ENCODE measurements at places on chromosomes 7 and 10.

DNA sequence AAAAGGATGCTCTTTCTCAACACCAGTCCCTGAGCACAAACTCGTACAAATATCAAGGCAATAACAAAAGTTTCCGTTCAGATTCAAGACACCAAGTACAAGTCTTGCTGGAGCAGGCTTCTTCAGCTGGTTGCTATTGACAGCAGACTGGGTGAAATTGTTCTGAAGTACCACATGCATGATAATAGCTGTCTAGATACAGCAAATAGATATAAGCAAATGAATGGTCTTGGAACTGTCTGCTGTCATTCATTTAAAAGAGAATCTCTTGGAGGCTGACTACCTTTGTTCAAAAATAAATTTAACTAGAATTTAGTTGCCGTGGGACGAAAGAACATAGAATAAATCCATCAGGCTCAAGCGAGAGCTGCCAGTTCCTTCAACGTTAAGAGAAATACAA is 35.5 kb downstream of the SORCS1 start:
- DNase-seq, result peak; percentile 1

DNA sequence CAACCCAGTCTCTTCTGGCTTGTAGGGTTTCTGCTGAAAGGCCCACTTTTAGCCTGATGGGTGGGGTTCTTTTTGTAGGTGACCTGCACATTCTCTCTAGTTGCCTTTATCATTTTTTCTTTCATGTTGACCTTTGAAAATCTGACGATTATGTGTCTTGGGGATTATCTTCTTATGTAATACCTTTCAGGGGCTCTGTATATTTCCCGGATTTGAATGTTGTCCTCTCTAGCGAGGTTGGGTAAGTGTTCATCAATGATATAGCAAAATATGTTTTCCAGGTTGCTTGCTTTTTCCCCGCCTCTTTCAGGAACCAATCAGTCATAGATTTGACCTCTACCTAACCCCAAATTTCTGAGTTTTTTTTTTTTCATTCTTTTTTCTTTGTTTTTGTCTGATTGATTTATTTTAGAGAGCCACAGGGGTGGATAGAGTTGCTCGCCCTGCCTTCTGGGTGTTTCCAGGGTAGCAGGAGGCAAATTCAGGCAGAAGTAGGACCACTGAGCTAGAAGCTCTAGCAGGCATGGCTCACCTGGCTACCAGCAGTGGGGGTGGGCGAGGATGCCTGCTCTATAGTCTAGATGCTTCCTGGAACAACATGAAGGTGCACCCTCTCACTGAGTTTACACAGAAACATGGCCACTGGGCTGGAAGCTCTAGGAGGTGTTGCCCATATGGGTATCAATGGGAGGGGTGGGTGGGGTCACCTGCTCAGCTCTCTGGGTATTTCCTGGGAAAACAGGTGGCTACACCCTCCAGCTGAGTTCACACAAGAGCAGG is 94.9 kb downstream of the CCDC7 start:
- no peak for DNase-seq

DNA sequence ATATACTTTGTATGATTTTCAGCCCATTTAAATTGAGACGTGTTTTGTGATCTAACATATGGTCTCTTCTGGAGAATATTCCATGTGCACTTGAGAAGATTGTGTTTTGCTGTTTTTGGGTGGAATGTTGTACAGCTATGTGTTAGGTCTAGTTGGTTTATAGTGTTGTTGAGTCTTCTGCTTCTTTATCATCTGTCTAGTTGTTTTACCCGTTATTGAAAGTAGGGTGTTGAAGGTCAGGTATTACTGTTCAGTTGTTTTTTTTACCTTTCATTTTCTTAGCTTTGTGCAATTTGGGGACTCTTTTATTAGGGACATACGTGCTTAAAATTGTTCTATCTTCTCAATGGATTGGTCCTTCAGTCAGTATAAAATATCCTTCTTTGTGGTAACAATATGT is 18.5 kb downstream of the SEPTIN7 start:
- DNase-seq, result no peak

DNA sequence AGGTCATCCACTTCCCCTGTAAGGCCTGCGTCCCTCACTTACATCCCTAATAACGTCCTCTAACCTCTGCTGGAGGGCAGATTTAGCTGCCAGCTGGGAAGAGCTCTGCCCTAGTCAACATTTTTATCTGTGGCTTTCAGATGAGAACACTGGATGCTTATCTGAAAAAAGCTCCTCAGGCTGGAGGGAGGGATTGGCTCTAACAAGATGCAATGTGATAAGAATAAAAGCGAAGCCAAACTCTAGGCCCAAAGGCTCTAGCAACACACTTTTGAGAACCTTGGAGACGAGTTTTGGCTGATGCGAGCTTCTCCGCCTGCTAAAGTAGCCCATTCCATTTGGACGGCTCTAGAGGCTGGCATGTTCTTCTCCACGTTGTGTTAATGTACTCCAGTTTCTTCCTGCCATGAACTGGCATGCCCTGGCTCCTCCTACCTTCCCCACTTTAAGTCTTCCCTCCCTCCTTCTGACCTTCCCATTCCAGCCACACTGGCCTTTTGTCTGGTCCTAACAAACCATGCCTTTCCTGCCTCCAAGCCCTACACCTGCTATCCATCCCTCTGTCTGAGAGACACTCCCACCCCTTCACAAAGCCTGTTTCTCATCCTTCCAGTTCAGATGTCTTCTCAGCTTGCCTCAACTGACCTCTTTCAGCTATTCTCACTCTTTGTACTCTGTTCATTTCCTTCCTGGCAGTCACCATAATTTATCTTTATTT is 62.5 kb upstream of the ATRNL1 start:
- DNase-seq, result no peak

DNA sequence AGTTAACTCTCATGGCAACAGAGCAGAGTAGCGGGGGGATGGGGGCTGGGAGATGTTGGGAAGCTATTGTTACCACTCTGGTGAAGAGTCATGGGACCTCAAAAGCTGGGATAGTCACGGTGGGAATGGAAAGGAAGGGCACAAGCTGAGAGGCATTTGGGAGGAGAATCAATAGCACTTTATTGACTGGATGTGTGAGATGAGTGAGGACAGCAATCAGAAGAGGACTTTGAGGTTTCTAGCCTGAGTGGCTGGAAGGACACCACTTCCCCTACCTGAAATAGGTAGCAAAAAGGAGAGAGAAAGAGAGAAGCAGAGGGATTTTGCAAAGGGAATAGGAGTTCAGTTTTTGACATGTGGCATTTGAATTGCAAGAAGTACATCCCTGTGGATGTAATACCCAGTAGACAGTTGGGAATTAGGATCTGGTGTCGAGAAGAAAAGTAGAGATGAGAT is 27.2 kb downstream of the SCD start:
- DNase-seq, result no peak

DNA sequence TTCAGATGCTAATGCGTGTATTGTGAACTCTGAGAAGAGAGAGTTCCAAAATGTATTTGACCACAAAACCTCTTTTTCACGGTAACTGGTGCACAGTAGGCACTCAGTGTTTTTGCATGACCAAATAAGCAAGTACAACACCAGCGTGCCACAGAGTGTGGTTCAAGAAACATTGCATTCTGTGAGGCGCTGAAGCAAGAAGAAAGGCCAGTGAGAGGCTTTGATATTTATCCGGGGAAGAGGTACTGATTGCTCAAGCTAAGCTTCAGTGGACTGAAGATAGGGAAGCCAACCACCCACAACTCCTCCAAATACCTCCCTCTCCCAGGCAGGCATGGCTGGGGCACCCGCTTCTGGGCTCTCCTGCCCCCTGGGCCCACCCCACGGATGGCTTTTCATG is 611.2 kb downstream of the SDK1 start:
- no peak for DNase-seq

DNA sequence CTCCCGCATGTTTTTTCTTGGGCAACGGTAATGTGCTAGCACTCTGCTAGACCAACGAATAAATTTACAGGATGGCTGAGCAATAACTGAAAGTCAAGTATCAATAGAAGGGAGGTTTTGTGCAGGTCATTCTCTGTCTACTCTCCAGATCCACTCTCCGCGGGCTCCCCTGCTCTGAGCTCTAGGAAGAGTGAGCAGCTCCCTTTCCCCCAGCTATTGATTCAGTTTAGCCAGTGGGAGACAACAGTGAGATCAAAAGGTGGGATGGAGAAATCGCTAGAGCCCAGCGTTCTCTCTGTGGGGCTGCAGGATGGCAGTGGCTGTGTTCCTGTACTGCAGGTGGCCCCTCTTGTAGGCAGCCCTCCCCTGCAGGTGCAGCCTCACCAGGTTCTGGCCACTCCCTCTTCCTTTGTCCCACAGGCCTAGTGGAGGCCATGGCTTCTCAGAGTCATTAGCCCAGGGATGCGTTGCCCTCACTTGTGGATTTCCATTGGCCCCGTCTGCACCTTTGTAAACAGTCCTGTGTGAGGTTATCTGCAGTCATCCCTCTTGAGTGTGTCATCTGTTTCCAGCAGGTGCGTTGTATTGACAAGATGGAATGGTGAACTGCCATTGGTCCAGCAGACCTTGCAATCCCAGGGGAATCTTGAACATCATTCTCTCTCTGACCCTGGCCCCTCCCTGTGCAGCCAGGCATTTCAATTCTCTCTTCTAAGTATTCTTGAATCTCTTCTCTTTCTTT is 11.1 kb downstream of the MSRB2 start:
- DNase-seq, result no peak

DNA sequence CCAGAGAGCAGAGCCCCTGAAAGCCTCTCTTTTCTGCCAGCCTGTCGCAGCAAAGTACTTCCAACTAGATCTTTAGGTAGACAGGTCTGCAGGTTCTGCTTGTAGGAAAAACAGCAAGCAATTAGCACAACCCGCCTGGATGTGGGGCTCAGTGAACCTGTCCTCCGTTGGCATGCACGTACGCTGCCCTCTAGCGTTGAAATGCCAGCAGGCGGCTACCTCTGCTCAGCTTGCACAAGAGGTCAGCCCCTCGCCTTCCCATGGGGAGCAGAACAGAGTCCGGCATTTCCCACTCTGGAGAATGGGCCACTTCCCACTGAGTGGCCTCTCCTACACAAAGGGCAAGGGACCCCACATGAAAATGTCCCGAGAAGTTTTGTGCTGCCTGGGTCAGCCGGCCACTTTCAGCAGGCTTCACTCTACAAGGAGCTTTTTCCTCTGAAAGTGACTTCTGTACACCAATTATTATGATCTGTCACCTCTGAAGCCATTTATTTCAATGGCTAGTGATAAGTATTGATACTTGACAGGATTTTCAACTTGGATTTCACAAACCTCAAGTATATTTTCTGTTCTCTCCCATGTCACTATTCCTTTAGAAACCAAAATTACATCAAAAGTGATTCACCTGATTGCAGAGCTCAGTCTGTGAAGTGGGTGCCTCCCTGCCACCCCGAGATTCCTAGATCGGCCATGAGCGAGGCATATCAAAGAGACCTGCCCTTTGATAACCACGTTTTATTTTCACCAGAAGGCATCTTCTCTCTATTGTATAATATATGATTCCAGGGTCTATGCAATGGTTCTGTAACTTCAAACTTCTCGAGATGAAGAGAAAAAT is 56.7 kb downstream of the JCAD start:
- DNase-seq, result no peak

- no peak for DNase-seq
Measured at GRCh38 chr10:107577221-107577620, 412.7 kb upstream of the SORCS1 start.

- DNase-seq, result no peak
Measured at GRCh38 chr10:30041196-30042105, 17.9 kb downstream of the JCAD start.

DNA sequence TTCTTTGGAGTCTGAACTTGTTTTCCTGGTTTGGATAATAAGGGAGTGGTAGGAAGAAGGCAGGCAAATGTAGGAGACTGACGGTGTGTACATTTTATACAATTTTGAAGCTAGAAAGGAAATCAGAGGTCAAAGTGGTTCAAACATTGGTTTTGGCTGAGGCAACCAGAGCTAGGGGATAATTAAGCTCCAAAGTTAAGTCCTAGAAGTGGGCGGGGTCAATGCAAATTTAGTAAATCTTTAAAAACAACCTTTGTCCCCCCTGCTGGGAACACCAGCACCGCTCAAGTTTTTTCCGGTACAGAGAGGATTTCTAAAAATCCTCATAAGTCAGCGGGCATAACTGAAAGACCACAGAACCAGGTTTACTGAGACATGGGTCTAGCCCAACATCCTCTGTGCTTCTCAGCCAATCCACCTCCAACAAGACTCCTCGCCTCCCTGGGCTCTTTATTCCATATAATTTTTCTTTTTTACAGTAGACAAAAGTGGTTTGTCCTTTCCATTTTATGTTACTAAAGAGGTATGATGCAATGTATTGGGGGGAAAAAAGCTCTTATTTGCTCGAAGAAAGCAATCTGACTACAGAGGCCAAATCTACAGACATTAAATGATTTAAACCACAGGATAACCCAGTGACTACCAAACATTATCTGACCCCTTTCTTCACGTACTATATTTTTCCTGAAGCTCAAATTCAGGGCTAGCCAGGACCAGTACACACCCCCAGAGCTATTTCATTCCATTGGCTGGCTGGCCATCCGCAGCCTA is 1.6 kb downstream of the GLUD1 start:
- DNase-seq, result no peak

DNA sequence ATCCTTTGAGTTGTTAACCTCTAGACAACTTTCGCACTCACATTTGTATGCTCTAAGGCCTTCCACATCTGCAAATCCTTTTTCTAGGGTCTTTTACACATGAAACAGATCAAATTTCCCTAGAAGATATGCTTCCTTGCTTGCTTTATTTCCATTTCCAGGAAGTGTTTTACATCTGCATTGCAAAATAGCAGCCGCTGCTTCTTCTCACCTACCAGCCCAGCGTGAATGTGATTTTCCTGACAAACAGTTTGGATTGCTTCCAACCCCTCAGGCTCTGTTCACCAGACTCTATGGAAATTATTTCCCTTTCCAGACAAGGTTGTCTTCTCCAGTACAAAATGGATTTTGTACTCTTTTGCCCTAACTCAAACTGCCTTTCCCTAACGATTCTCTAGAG is 50.9 kb upstream of the PAPSS2 start:
- DNase-seq, result no peak

DNA sequence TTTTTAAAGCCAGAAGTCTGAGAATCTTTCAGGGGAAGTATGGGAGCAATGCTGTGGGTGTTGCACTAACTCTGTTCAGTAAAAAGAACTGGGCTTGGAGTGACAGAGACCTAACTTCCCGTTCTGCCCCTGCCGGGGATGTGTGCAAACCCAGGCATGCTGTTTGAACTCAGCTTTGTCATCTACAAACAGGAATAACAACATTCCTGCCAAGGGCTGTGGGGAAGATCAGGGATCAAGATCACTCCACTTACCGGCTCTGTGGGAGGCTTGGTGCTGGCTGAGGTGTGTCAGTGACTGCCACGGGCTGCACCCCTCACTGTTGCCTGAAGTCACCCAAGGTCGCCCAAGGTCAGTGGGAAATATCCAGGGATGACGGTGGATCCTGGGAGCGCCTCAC is 23.1 kb upstream of the DRGX start:
- no peak for DNase-seq

- DNase-seq, result no peak
Measured at GRCh38 chr7:5702876-5703571, 78.4 kb downstream of the RNF216 start.

Data from NCI-H1930 (cell line).